Thoracic aorta (tissue), 2 donors: ENCODE measurements at places on chromosomes 13 and 19.

GRCh38 chr13:37617173-37617572 is 18.6 kb upstream of the POSTN start:
- DNase-seq: no peak

- no peak for DNase-seq
These were observed 111.1 kb downstream of the COL4A1 start for GRCh38 chr13:110195547-110196485.

DNA sequence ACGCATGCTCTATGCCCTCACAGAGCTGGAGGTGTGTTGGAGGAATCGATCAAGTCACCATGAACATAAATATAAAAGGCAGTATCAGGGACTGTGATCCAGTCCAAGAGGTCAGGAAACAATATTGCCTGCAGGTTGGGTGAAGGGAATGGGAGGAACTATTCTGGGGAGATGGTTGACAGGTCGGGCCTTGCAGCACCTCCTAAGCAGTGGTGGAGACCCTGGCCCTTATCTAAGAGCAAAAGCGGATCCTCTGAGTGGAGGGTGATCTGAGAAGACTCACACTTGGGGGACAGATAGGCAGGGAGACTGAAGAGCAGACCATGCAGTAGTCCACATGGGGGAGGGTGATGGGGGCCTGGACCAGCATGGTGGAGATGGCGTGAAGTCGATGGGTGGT is 213.5 kb downstream of the SLC7A1 start:
- DNase-seq: no peak

DNA sequence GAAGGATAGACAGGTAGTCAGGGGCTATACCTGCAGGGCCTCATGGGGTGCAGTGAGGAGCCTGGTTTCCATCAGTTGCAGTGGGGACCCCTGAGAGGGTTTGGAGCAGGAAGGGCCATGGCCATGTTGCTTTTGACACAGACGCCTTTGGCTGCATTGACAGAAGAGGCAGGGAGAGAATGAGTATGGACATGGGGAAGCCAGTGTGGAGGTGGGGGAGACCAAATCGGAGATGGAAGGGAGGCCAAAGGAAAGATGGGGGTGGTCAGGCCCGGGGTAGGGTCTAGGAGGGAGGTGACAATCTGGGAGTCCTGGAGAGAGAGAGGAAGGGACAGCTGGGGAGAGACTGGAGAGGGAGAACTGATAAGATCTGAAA is 1.3 kb downstream of the HSD11B1L start:
- no peak for DNase-seq

DNA sequence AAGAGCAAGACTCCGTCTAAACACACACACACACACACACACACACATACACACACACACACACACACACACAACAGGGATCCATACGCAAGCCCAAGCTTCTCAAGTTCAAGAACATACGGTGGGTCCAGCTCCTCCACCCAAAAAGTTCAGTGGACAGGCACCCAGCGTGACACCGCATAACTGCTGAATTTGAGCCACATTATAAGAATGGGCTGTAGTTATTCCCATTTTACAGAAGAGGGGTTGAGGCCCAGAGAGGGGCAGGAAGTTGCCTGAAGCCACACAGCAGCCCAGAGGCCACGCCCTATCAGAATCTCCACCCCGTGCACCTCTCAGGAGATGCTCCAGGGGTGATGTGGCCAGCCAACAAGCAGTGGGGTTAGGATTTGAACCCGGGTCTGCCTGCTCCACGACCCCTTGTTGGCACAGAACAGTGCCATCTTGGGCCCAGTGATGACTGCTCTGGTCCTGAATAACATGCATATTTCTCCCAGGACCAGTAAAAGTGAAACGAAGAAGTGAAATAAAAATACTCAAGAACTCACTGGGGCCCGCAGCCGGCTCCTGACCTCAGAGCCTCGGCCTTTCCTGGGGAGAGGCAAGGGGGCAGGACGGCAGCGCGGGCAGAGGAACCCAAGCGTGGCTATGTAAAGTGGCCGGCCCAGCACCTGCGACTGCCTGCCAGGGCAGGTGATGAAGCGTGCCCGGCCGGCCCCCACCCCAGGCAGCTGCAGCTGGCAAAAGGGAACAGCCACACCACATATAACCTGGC is 61.9 kb downstream of the AP1M1 start:
- DNase-seq: no peak

DNA sequence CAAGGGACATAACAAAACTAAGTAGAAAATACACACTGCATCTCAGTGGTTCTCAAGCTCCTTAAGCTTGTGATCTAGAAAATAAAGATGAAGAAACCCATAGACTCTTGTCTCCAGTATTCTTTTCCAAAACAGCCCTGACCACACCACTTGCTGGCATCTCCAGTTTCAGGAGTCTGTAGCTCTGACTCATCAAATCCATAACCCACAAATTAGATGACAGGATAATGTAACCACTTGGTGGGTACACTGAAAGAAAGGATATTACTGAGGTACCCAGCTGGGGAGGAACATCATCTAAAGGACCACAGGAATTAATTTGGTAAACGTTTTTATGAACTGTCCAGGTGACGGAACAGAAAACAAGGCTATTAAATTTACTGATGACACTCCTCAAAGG is 214.7 kb downstream of the VWA8 start:
- no peak for DNase-seq

GRCh38 chr13:39446865-39447264 is 156.1 kb downstream of the LHFPL6 start:
- DNase-seq: no peak

- DNase-seq: no peak
These were observed 128.2 kb downstream of the SLITRK1 start for GRCh38 chr13:83753912-83754624.

GRCh38 chr13:24927810-24928404 is 163.9 kb downstream of the RNF17 start:
- no peak for DNase-seq

DNA sequence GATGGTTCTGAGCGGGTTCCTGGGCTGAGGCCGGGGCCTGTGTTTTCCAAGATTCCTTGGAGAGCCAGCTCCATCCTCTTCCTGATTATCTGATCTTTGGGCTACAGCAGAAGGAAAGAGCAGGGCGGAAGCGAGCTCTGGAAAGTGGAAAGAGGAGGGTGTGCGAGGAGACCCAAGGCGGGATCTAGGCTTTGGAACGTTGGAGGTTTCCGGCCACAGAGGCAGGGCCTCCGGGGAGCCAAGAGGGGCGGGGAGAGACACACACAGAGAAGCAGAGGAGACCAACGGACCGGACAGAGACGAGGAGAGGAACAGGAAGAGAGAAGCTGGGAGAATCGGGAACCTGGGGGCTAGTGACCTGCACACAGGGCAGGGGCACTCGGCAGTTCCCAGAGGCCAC is at the start of gene CLEC11A:
Gene CLEC11A, plus strand, starts transcription at position 296 of the 400 bp plus-strand sequence. CDS start 162 bp downstream, outside the sequence.
- DNase-seq: no peak

DNA sequence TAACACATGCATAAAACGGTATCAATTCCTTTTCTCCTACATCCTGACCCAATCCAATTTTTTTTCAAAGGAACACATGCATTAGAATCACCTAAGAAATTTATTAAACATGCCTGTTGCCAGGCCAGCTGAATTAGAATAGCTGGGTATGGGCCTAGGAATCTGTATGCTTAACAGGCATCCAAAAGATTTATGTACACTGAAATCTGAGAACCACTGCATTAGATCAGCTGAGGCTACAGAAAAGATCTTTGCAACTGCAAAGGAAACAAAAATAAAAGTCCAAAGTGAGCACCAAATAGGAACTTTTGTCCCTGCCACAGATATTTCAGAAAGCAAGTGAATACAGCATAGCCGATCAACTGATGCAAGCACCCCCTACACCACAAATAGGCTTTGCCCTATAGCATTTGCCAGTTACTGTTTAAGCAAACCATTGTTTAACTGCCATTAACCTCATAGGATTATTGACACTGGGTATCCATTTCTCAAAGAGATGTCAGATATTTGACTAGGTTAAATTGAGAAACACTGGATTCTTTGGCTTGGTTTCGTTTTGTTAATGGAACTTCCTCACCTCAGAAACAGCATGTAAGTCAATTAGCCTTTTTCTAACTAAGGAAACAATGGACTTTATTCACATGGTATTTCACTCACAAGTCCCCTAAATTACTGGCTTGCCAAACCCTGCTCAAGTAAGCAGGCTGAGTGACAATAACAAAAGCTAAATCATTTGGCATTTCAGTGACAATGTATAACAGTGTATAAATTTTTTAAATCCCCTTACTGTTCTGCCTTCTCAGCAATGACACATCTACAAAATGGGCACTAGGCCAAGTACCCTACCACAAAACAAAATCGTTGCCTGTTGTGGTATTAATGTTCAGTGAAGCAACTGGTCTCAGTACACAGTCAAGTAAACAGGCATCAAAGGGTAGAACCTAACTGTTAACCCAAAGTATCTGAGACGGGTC is 67.8 kb downstream of the SUCLA2 start:
- no peak for DNase-seq

GRCh38 chr13:74892096-74892495 is 589.9 kb downstream of the TBC1D4 start:
- DNase-seq: no peak

DNA sequence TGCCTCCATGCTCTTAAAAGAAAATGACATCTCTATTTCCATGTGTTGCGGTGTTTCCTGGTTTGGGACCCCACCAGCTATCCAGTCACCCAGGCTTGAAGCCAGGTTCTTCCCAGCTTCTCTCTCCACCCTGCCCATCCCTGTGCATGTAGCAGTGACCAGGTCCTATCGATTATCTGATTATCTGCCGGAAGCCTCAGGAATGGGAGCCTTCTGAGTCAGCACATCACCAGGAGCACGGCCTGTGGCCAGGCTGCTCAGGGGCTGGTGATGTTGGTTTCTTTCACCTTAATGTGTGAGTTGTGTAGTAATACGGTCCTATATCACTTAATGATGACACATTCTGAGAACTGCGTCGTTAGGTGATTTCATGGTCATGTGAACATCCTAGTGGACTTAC is 33.7 kb downstream of the PPP1R37 start:
- DNase-seq: no peak
